ENCODE measurements at places on chromosomes 2 and 18.

GRCh38 chr2:124604940-124605339 lies 579.9 kb downstream of the CNTNAP5 start:
- no peak for DNase-seq

- no peak for DNase-seq
Observed at GRCh38 chr18:57891707-57892391, 88.7 kb upstream of the ATP8B1 start.

DNA sequence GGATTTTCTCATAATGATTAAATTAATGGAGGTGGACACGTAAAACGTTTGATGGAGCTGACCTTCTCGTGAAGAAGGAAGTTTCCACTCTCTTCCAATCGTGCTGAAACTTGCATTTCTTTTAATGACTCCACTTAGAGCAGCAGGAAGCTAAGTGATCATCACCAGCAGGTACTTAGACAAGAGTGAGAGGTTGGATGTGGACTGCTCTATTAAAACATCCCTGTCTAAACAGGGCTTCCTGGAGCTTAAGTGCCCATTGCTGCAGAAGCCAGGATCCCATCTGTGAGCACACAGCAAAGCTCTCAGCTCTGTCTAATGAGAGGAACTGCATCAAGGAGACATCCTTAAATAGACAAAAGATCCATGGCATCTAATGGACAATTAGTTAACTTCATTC lies 1539.5 kb upstream of the CELF4 start:
- DNase-seq = no peak

DNA sequence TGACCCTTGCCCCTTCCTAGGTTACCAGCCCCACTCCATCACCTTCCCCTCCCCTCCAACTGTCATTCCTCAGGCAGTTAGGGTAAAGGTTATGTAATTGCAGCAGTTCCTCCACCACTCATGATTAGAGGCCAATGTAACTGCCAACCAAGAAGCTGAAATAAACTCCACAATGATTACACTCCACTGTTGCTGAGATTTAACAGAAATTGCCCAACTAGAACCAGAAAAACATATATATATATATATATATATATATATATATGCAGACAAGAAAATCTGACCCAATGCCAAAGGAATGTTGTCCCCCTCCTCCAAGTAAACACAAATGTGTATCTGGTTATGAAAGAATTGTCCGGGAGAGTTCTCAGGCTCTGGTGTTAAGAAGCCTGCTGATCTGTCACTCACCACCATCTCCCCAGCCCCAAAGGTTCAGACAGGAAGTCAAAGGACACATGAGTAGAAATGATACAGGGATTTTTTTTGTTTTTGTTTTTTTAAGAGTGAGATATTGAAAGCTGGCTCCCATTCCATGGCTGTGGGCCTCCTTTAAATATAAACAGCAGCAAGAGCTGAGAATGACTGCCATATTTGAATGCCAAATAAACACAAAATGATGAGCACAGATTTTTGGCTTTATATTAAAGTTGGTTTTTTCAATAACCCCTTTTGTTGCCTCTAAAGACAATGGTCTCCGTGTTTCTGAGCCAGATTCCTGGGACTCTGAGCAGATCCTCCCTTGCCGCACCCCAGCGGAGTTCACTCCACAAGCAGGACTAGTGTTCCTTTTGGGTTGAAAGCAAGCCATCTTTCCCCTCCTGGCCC lies 127.2 kb upstream of the MAPRE2 start:
- no peak for DNase-seq

- DNase-seq = no peak
Observed at GRCh38 chr2:112790305-112790704, 6.0 kb upstream of the IL1A start.

- DNase-seq = no peak
Observed at GRCh38 chr2:147242445-147242844, 602.4 kb upstream of the ACVR2A start.

- no peak for DNase-seq
Observed at GRCh38 chr18:286515-287310, 18.9 kb upstream of the THOC1 start.

- DNase-seq = no peak
Observed at GRCh38 chr2:185507719-185508118, 230.9 kb upstream of the FSIP2 start.

DNA sequence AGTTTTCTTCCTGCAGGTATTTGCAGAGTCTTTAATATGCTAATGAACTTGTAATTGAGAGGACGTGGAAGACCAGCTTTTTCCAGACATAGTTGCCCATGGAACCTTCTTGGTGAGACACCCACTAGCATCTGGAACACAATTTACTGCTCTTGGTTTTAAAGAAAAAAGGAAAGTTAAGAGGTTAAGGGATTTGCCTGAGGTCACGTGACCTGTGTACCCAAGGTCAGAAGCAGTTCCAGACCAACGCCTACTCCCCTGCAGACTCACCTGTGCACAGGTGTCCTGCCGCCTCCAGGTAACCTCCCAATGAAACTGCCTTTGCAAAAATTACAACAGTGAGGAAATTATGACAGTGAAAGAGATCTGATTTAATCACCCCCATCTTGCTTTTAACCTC lies 172.7 kb downstream of the ANAPC1 start:
- DNase-seq = no peak

Data from CMK (cell line).